Activated CD8-positive, alpha-beta memory T cell treated with anti-CD3 and anti-CD28 coated beads, Interleukin-2, amount 50 U/mL, for 48 hours (primary cell): ENCODE measurements at places on chromosomes 16 and 17.
A peak's percentile ranks its signal among the peaks of the same experiment; 100 is the strongest.

DNA sequence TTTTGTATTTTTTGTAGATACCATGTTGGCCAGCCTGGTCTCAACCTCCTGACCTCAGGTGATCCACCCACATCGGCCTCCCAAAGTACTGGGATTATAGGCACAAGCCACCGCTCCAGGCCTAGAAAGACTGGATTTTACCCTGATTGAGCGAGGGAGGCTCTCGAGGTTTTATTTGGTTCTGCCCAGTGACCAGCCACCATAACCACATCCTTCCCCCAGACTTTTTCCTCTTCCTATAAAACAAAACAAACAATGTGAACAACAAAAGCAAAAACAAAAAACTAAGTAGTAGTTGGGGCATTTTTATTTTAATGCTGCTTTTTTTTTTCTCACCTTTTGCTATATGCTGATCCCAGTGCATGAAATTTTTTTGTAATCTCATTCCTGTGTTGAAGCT, 509.6 kb downstream of the MAF start:
- DNase-seq: no peak

DNA sequence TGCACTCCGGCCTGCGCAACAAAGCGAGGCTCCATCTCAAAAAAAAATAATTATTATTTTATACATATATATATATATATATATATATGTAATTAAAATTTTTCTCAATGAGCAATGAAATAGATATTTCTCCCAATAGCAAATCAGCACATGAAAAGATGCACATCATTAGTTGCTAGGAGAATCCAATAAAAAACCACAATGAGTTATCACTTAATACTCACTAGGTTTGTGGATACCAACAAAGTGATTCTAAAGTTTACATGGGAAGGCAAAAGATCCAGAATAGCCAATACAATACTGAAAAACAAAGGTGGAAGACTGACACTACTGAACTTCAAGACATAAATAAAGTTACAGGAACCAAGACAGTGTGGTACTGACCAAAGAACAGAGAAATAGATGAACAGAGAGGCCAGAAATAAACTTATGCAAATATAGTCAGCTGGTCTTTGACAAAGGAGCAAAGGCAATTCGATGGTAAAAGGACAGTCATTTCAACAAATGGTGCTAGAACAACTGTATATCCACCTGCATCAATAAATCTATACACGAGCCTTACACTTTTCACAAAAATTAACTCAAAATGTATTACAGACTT, 13.6 kb downstream of the SMG6 start:
- DNase-seq: no peak

DNA sequence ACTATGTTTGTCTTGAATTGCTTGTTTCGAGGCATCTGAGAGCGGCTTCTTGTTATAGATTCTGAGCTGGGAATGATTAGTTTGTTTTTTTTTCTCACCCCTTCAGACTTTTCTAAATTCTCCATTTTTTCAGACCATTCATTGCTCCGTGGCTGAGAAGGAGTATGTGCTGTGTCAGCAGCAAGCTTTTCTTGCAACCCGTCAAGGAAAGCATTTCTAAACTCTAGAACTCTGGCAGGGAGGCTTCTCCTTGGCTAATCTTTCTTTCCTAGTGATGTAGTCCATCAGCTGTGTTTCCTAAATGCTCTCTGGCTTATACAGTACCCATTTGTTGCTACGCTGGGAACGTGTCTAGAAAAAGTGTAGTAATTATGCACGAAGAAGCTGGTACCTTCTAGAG, 133.5 kb downstream of the FTO start:
- no peak for DNase-seq

DNA sequence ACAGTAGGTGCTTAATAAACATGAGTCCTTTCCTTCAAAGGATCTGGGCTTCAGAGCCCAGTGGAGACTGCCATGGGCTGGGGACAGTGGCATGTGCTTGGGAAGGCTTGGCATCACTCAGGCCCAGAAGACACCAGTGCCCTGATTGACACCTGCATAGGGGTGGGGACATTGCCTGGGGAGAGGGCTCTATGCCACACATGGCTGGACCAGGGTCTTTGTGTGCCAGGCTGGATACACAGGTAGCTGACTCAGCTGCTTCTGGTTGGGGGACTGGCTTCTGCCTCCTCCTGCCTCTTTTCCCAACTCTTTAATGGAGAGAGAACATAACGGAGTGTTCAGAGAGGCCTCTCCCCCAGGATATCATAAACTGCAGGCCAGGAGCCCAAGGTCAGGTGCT, 93.1 kb upstream of the TMEM97 start:
- DNase-seq: no peak

DNA sequence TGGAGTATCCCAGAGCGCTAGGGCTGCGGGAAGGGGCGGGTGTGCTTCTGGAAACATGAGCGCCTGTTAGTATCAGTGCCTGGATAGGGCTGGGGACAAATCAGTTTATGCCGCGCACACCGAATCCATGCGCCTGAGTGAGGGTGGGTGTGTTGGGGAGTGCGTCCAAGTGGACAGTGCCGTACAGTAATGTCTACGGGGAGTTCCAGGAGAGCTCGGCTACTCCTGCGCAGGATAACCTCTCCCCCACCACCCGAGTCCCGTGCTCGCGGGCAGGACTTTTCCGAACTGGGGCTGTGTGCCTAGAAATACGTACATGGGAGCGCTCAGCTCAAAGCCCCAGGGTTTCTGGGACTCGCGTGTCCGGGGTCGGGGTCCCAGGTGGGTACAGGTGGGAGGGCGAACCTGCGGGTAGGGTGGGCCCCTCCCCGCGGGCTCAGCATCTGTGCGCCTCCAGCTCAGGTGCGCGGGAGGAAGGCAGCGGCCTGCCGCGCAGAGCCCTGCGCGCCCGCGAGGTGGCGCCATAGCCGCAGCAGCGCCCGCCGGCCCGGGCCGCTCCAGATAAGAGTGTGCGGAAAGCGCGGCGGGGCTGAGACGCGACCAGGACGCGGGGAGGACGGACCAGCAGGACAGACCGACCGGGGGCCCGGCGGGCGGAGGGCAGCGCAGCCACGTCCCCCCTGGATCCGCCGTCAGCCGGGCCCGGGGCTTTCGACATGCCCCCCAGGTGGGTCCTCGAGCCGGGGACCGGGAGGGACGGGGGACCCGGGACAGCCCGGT, at the start of gene HIC1:
TSS of gene HIC1 (plus strand) at position 592 of the 780 bp plus-strand sequence. CDS start 1,588 bp downstream, outside the sequence.
- peak; percentile 92 for DNase-seq

GRCh38 chr17:1793447-1793806, 31.6 kb downstream of the SERPINF1 start:
- DNase-seq: no peak

GRCh38 chr17:81043725-81044427, 8.9 kb downstream of the BAIAP2 start:
- DNase-seq: no peak

- no peak for DNase-seq
Observed at GRCh38 chr17:48621410-48622392, 4.5 kb downstream of the HOXB9 start.

- no peak for DNase-seq
Observed at GRCh38 chr17:65817951-65818350, 256.5 kb upstream of the AXIN2 start.

- no peak for DNase-seq
Observed at GRCh38 chr17:3029213-3029913, 34.0 kb downstream of the OR1D5 start.
